Inflammatory macrophage (primary cell): ENCODE measurements at places on chromosomes 4 and X.

DNA sequence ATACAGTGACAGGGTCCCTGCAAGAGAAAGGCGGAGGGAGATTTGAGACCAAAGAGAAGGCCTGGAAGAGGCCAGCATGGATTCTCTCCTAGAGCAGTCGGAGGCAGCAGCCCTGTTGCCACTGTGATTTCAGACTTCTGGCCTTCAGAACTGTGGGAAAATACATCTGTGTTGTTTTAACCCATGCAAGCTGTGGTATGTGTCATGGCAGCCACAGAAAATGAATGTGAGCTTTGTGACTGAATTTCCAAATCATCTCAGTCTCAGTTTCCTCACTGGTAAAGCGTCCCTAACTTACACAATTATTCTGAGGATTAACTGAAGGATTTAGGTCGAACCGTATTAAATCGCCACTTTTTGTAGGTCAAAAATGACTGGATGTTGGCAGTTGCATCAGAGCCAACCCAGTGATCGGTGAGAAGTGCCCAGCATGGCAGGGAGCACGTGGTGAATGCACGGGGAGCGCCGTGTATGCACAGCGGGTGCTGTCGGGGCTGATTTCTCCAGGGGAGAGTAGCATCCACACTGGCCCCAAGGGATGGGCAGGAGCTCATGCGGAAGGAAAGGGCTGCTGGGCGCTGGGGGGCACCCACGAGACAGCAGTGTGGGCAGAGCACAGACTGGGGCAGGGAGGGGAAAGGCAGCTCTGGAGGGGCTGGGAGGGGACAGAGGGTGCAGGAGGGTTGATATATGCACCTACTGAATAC lies 23.8 kb upstream of the NSG1 start:
- no peak for DNase-seq

- DNase-seq = peak; percentile 75
These were observed 19.2 kb upstream of the WFS1 start for GRCh38 chr4:6250235-6250983.

GRCh38 chrX:18981124-18981807 lies 2.6 kb downstream of the PHKA2 start:
- DNase-seq = no peak

- no peak for DNase-seq
These were observed 377.6 kb upstream of the GATB start for GRCh38 chr4:152138451-152138850.

GRCh38 chrX:6526564-6527136 lies 8.3 kb downstream of the VCX3A start:
- DNase-seq = no peak

GRCh38 chrX:153379971-153380581 lies 21.1 kb downstream of the PNMA6E start:
- DNase-seq = no peak

- DNase-seq = no peak
These were observed 1067.5 kb downstream of the PCDH7 start for GRCh38 chr4:31787701-31788100.

DNA sequence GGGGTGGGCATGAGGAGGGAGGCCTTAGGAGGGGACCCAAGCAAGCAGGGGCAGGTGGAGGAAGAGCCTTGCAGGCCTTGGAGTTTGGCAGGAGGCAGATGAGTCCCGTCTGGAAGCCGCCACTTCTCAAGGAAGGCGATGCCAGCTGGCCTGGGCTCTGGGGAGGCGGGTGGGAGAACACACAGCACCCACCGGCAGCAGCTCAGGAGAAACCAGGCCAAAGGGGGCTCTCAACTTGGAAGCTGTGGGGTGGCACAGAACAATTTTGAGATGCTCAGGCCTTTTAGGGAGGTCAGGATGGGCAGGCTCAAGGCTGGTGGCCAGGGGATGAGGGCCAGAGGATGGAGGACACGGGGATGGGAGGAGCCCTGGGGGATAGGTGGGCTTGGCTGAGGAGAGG lies 11.6 kb upstream of the DUSP9 start:
- no peak for DNase-seq

DNA sequence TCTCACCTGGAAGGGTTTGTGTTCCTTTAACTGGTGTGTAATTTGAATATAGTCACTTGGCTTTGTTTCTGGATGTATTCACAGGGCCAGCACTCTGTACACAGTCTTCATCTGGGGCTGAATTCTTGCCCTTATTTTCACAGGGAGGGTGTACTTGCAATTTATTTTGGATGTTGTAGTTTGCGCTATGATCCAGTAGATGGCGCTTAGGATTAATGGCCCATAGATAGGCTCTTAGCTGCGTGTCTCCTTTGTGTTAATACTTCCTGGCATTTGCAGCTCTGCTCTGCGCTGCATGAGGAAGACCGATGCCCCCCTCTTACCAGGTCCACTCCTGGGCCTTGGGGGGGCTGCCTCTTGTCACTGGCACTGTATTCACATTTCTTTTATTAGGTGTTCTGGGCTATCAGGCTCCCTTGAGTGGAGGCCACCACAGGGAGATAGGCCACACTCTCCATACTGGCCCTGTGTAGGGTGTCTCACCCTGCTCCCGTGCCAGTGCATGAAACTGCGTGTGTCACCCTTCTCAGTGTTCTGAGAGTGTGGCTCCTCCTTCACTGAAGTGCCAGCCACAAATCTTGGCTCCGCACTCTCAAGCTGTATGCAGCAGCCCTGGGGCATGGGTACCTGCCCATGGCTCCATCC lies 562.2 kb downstream of the ZIC3 start:
- DNase-seq = peak; percentile 18

DNA sequence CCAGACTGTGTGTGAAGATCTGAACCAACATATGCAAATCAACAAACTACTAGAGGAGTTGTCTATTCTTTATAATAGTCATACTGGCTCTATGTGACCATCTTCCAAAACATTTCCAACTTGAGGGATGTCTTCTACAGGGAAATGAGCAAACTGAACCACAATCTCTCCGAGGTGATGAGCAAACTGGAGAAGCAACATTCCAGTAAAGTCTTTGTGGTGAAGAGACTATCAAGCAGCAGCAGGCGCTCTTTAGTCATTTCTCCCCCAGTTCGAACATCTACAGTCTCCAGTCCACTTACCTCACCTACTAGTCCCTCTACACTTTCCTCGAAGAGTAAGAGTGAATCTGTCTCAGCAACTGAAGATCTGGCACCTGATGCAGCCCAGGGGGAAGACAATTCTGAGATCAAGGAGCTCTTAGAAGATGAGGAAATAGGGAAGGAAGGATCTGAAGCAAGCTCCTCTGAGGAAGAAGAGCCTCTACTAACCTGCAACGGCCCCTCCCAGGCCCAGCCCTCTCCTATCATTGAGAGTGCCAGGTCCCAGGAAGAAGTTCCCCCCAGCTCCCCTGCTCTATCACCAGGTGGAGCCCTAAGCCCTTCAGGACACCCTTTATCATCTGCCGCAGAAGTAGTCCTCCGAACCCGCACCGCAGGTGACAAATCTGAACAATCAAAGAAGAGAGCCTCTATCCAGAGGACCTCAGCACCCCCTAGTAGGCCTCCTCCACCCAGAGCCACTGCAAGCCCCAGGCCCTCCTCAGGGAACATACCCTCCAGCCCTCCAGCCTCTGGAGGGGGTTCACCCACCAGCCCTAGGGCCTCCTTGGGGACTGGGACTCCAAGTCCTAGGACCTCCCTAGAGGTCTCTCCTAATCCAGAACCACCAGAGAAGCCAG lies 98.1 kb downstream of the HNRNPD start:
- no peak for DNase-seq

DNA sequence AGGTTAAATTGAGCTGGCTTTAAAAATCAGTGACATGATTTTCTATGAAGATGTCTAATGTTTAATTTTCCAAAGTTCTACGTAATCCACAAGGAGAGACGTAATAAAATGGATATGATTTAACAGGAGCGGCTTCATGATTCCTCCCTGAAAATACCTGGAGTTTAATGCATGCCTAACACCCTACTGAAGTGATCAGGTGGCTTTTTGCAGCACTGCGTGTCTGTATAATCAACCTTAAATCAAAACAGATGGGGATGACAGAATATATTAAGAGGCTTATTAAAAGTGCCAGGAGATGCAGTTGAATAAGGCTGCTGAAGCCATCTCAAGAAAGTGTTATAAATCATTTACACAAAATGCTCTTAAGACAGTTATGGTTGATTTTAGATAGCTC lies 112.4 kb upstream of the TLR3 start:
- DNase-seq = no peak

DNA sequence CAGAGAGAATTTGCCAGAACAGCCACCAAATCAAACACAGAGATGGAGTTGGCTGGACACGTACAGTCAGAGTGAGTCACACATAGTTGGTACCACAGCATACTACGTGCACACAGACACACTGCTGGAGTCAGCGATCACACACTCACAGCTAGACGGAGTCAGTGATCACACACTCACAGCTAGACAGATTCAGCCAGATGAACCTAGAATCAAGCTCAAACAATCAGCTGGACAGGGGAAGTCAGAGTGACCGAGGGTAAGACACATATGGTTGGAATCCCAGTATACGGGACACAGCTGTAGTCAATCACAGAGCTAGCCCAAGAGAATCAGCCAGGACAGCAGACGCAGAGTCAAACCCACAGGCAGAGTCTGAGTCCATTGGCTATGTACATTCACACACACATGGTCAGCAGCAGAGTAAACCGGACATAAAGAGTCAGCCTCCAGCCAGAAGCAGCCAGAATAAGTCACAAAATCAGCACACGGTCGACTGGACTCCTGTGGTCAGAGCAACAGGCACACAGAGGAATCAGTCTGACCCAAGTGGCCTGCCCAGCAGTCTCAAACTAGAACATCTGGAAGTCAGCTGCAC lies 4.6 kb downstream of the SLC38A5 start:
- no peak for DNase-seq

DNA sequence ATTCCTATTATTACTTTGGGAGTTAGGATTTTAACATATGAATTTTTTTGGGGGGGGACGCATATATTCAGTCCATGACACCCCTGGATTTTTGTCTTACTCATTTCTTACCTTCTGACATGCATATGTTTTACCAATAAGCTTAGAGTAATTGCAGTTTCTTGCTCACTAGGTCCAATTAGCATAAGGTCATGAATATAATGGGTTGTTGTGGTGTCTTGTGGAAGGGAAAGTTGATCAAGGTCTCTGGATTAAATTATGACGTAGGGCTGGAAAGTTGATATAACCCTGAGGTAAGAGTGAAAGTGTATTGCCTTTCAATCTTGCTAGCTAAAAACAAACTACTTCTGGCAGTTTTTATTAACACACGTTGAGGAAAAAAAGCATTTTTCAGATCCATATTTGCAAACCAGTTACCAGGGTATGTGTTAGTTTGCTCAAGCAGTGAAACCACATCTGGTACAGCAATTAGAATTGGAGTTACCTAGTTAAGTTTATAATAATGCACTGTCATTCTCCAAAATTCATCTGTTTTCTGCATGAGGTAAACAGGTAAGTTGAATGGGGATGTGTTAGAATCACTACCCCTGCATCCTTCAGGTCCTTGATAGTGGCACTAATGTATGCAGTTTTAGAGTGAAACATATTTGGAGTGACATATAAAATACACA lies 32.0 kb downstream of the STIM2 start:
- DNase-seq = no peak

DNA sequence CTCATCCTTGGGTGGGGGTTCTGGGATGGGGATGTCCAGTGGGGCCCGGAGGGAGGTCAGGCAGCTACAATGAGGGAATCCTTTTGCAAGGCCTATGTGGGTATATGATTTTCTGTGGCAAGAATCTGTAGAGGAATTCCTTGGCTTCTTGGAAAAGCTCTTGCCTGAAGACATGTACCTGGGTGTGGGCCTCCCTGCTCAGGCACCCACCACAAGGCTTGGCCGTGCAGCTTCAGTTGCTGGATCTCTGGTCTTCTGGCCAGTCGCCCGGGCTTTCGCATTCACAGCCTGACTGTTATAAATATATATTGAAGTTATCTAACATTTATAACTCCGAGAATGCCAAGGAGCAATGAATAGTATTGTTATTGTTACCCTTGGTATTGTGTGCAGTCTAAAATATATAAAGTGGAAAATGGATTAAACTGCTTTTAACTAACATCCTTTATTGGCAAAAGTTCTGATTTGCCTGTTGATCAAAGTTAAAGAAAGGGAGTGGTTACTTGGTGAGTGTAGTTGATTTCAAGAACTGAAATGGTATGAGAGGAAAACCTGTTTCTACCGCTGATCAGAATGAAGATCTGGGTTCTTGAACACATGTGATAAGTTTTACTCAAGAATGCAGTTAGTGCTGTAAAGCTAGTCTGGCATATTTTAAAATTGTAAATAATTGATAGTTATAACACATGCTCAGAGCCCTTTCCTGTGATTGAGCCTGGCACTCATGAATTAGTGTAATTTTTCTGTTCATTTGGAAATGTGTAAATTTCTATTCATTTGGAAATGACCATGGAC lies 36.0 kb downstream of the PTTG2 start:
- DNase-seq = no peak

DNA sequence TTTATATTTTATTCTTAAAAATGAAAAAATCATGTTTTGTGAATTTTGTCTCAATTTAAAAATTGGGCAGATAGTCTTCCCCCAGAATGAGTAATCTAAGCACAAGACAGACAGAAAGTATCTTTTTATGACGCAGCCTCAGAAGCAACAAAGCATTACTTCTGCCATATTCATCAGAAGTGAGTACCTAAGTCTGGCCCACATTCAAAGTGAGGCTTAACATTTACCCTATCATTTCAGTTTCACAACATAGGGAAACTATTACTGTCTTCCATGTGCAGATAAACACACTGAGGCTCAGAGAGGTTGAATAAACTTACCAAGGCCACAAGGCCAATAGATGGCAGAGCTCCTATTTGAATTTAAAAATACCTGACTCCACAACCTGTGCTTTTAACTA lies 4.4 kb upstream of the PRDX4 start:
- no peak for DNase-seq

DNA sequence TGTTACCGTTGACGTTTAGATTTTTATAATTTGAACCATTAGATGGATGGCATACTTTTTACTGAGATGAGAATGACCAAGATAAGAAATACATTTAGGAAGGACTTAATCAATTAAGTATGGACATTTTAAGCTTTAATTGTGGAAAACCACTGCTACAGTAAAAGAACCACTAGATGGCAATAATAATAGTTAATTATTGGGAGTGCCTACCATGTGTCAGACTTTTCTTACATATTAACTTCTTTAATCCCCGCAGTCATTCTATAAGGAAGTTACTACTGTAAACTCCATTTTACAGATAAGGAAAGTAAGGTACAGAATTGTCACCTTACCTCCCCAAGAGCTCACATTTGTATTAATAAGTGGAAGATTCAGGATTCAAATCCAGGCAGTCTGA lies 48.5 kb upstream of the MYOZ2 start:
- peak; percentile 28 for DNase-seq

GRCh38 chrX:109967156-109967555 lies 35.8 kb upstream of the TMEM164 start:
- DNase-seq = no peak

GRCh38 chr4:13627178-13627605 lies 333 bp downstream of the BOD1L1 start:
- peak; percentile 11 for DNase-seq

GRCh38 chr4:114015444-114015899 lies 36.0 kb upstream of the ARSJ start:
- DNase-seq = no peak

- DNase-seq = no peak
These were observed 36.7 kb downstream of the CCSER1 start for GRCh38 chr4:90163872-90164271.

GRCh38 chrX:138761380-138761779 lies 49.9 kb upstream of the FGF13 start:
- DNase-seq = no peak
